NCI-H446 (cell line): ENCODE measurements at places on chromosomes 2 and 18.

DNA sequence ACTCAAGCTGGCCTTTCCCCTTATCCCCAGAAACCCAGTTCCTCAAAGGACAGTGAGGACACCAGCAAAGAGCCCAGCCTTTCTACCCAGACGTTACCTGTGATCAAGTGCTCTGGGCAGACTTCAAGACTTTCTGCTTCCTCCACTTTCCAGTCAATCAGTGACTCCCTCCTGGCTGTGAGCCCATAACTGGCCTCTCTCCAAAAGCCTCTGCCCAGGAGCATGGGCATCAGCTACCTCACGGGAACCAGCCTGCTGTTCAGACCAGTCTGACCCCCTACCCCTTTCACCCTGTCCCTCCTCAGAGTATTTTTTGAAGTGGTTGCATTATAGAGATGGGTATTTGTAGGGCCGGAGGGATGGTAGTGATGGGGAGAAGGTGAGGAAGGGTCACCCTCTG is 27.7 kb upstream of the CYP27A1 start:
- no peak for DNase-seq

- DNase-seq, result no peak
Observed at GRCh38 chr18:76335859-76336640, 159.0 kb downstream of the ZNF516 start.

- DNase-seq, result no peak
Observed at GRCh38 chr18:3855966-3856365, 406.0 kb downstream of the TGIF1 start.

- no peak for DNase-seq
Observed at GRCh38 chr18:37986665-37987064, 421.1 kb upstream of the CELF4 start.

- DNase-seq, result peak; percentile 54
Observed at GRCh38 chr2:196479350-196479749, 160.2 kb upstream of the CCDC150 start.

DNA sequence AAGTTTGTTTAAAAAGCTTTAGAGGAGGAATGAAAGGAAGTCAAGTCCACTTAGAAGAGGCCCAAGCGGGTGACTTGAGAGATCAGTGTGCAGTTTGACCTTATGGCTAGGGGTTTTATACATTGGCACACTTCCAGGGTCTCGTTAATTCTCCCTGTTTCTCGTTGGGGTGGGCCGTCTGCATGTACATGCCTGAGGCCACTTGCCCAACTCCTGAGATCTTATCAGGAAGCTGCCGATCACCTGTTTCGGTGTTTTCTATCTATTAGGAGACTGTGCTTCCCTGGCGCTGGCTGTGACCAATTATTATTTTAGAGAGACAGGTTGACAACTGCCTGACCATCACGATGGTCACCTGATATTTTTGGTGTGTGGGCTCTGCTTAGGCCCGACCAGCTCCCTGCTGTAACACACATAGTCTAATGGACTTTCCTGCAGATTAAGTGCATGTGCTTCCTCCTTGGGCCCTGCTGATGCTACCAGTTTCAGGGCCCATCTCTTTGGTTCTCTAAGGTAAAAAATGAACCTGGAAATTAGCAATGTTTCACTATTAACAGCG is 31.0 kb upstream of the MSH6 start:
- no peak for DNase-seq

GRCh38 chr18:62372156-62372555 is 47.0 kb downstream of the TNFRSF11A start:
- DNase-seq, result peak; percentile 61

DNA sequence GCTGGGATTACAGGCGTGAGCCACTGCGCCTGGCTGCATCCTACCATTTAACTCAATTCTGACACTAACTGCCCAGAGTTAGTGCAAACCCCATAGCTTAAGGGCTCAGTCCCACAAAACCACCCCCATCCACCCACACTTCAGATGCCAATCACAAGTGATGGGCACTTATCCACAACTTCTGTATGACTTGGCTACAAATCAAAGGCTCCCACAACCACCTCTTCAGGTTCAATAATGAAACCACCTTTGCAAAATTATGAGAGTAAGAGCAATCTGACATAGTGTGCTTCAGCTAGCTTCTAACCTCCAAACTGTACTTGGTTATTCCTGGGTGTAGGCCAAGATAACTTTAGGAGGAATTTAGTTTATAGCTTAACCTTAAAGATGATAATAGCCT is 51.3 kb upstream of the SLC35F5 start:
- DNase-seq, result no peak

DNA sequence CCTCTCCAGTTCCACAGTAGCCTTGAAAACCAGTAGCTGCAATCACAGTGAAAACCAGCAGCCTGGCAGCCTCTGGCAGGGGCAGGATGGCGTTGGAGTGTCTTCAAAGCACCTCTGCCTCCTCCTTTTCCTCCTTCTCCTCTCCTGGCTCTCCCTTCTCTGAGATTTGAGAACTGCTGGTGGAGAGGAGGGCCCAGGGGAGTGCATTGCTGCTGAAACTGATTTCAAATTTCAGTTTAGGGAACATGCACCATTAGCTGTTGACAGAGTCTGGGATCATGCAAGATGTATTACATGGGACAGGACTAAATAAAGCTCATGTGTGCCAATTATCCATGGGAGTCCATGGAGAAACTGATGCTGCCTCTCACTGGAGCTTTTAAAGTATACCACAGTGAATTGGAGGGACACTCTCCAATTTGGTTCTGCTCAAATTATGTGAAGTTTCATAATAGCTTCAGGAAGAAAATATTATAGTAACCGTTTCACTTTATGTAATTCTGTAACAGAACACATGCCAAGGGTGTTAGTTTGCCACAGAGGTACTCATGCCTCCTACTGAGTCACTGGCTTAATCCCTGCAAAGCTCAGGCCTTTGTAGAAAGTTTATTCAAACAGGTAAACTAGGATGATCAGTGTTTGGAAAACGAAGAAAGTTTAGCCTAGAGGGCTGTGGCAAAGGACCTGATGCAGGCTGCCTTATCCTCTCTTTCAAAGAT is 146.1 kb downstream of the PRPF40A start:
- DNase-seq, result no peak

DNA sequence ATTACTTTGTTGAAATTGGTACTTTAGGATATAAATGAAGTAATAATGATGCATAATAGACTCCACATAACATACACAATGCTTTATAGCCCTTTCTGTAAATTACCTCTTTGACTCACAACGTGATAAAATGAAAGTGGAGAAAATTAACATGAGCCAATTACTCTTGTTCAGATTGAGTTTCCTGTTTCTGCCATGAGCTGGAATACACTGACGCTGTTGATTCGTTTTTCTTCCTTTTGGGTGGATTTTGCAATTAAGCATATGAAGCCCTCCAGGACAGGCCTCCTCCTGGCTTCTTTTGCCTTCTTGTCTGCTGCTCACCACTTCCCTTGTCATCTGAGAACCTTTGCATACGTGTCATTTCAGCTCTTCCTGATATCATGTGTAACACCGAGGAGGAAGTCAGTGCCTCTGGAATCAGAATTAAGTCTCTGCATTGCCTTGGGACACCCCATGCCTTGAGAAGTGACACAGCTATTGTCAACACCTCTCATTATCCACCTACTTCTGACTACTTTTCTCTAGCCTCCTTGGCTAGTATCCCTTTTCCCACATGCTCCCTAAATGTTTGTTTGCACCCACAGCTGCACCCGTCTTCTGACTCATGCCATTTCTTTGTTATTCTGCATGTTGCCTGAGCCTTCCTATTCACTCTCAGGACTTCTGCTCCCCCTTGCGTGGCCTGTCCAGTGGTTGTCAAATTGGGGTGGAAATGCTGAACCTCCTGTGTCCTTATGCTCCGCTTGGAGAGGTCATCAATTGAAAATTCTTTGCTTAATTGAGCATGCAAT is 134.1 kb downstream of the FMNL2 start:
- no peak for DNase-seq

DNA sequence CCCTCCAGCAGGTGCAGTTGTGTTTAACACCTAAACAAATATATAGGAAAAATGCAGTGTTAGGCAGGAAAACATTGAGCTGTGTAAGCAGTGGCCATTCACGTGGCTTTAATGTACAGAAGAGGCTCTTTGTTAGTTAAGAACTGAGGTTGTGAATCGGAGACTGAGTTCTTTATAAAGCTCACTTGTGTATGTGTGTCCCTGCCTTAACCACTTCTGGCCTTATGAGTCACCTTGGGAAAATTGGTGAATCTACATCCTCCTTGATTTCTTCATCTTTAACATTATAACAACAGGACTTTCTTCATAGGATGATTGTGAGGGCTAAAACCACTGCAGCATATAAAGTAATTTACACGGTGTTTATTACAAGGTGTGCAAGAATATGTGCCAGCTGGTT is 188.4 kb upstream of the TPO start:
- no peak for DNase-seq

DNA sequence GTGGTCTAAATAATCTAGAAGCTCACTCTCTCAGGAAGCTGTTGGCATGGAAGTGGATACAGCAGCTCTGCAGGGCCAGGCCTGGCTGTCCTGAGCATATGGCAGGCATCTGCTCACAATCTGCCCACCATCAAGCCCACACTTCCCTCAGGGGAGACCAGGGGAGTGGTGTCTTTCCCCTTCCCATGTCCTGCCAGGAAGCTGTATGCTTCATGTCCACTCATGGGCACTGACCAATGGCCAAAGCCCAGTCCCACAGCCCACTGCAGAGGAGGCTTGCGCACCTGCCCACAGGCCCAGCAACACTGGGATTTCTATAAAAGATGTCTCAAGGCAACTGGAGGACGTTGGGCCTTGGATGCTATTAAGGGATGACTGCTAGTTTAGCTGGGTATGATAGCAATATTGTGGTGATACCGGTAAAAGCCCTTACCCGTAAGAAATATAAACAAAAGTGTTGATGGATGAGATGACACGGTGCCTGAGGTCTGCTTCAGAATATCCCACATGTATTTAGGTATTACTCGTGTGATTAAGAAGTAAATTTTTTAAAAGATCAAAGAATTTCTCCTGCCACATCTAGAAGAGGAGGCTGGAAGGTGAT is 106.7 kb upstream of the CTDP1 start:
- no peak for DNase-seq

DNA sequence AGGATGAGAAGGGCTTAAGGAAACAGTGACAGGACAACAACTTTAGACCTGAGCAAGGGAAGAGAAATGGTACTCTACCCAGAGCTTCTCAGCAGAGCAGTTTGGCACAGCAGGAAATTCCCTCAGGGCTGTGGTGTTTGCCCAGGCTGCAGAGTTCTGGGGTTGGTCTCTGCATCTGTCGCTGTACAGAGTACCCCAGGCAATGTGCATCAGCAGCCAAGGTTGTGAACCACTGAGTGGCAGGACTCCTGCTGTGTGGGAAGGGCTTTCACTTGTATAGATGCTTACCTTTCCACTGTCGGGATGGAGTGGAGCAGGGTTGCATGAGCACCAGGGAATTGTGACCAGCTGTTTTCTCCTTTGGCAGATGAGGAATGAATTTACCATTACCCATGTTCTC is 21.2 kb downstream of the STAMBP start:
- no peak for DNase-seq

DNA sequence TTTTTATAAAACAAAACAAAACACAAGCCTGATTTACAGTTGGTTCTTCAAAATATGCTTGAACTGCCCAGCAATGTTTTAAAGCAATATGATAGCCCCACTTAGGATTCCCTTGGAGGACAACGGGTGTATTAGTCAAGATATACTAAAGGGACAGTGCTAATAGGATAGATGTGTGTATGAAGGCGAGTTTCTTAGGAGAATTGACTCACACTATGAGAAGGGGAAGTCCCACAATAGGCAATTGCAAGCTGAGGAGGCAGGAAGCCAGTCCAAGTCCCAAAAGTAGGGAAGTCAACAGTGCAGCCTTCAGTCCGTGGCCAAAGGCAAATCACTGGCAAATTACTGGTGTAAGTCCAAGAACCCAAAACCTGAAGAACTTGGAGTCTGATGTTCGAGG is 167.9 kb downstream of the CBLN2 start:
- DNase-seq, result no peak

DNA sequence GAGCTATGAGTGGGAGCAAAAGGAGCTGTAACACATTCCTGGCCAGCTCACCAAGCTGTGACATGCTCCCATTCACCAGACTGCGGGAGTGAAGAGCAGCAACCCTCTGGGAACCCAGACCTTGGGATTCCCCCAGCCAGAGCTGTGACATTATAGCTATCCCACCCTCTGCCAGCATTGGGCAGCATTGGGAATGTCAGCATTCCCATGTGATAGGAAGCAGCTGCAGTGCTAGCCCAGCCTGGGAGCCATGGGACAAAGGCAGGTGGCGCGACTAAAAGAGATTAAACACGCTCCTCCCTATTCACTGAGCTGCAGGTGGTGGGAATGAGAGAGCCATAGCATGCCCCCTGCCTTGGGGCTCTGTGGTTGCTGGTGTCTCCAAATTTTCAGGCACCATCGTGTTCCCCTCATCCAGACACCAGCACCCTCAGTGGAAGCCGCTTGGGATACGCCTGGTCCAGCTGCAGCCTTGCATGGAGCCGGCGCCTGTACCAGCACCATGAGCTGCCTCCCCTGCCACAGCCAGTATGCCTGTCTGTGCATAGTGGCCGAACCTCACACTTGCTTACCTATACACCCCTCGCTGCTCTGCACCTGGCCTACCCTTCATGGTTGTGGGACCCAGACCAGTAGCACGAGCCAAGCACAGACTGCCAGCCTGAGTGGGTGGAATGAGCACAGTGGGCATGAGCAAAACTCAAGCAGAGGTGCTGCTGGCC is 695.6 kb upstream of the GCFC2 start:
- DNase-seq, result no peak

DNA sequence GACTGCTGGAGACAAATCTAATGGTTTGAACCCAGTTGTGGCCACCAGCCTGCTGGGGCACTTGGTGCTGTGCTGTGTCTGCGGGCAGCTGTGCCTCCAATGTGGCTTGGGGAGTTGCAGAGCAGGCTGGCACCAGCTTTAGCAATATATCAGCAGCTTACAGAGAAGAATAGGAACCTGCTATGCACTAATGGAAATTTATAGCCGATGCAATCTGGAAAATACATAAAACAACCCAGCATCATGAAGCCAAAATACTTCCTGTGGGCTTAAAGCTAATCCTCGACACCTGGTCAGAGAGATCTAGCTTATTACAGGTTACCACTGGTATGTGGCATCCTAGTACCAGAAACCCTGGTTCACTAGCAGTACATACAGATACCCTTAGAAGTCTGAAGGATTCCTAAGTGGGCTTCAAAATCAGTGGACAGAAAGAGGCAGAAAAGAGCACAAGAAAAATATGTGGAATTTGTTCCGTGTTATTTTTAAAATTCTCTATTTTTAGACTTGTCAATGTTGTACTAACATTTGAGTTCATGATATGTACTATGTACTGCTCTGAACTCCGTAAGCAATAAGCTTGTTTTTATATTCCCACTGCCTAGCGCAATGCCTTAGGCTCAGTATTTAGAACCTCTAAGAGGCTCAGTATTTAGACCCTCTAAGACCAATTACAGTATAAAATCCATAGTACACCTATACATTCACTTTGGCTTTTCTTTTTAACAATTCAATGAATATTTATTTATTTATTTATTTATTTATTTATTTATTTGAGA is 194.7 kb downstream of the UXS1 start:
- no peak for DNase-seq

- no peak for DNase-seq
Observed at GRCh38 chr2:158912765-158913164, 55.7 kb upstream of the TANC1 start.

DNA sequence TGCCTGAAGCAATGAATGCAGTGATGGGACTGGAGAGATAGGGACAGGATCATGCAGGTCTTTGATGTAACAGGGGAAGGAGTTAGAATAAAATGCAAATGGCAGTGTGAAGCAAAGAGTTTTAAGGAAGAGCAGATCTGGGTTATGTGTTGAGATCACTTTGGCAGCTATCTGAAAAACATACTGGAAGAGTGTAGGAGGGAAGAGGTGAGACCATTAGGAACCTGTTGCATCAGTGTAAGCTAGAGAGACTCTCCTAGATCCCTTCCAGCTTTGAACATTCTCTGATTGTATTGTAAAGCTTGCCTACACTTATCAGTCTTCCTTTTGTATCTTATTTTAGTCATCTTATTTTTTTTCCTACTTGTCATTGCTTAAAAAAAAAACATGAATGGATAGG is 10.5 kb downstream of the ACVR2A start:
- no peak for DNase-seq
